ENCODE measurements at places on chromosomes 3 and 15.

DNA sequence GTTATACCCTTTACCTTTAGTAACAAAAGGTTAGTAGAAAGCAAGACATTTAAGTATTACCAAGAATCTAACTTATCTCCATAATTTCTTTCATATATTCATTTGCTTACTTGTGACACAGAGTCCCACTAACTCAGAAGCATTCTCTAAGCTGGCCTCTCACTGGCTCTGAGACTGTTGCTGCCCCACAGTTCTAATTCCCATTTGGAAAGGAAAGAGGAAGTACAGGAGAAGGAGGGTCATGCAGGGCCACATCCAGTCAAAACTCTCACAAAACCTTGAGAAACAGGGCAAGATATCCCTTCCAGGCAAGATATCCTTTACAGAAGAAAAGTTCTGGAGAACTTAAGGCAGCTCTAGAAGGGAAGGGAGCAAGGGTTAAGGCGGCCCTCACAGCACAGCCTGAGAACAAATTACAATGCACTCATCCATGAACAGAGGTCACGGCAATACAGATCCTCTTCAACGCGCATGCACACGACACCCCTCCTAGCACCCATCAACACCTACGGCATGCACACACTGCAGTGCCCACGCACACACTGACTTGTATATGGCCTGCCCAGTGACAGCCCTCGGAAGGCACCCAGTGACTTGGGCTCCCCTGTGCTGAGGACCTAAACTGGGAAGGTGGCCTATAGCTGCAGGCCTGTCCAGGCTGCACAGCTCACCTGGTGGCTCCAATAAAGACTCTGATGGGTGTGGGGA, 13.0 kb upstream of the MYO5C start:
- DNase-seq, result no peak

- no peak for DNase-seq
These were observed 908.8 kb downstream of the SQOR start for GRCh38 chr15:46543626-46544025.

DNA sequence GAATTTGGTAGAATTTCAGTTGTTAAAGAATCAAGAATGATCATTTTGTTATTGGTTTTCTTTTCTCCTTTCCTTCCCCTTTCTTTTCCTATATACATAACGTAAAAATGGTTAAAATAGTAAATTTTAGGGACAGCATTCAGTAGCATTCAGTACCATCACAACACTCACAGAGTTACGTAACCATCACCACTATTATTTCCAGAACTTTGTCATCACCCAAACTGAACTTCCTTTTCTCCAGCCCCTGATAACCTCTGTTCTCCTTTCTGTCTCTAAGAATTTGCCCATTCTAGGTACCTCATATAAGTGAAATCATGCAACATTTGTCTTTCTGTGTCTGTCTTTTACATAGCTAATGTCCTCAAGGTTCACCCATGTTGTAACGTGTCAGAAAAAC, 165.3 kb downstream of the AKAP13 start:
- no peak for DNase-seq

DNA sequence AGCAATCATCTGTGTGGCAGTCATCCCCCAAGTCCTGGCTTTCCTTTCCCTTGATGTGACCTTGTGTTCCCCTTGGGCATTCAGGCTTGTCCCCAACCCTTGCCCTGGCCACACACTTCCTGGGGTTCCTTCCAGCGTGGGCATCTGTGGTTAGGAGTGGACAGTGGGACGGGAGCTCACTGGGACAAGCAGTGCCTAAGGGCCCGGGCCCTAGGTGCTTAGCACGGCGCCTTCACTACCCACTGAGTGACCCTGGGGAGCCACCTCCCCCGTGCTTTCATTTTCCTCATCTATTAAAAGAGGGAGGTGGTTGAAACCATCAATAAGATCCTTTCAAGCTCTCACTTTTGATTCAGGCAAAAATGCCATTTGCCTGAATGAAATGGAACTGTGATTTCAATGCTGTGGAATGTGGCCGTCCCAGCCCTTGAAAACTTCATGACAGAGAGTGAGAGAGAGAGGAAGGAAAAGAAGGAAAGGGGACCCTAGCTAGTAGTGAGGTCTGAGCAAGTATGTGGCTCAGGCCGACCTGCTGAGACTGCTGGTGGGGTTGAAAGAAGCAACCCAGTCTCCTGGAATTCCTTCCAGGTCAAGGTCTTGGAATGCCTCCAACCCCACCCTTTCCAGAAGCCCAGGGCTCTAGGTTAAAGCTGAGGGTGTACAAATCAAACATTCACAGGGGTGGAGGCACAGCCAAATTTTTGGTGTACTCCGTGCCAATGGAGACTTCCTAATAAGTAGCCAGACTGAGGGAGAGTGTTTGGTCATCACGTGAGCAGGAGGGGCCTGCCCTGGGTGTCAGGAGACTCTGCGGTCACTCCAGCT, 302.9 kb downstream of the TLE3 start:
- DNase-seq, result no peak

DNA sequence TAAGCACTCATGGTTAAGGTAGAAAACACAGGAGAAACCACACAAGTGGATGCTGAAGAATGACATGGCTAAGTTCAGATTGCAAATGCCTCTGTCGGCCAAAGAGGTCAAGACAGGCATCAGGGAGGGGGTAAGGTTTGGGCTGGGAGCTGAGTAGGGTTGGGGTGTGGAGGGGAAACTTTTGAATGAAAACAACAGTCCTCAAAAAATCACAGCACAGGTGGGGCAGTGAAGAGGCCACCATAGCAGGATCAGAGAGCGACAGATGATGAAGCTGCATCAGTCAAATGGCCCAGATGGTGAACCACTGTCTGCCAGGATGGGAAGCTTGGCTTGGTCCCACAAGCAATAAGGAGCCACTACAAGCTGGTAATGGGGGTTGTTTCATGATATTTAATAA, 74.9 kb downstream of the ADCY5 start:
- no peak for DNase-seq

- DNase-seq, result no peak
These were observed 32.1 kb upstream of the TOPBP1 start for GRCh38 chr3:133693821-133694220.

DNA sequence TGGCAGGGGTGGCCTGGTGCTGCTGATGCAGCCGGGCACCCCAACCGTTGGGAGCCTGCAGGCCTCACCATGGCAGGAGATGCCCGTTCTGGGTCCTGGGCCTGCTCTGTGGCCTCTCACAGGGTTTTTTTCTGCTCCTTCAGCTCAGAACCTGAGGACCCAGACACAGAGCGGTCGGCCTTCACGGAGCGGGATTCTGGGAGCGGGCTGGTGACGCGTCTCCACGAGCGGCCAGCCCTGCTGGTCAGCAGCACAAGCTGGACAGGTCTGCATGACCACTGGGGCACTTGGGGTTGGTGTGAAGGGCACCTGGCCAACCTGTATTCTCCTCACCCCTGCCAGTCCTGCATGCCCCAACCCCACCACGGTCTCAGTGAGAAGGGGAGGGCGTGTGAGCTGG, 10.3 kb downstream of the ALG1L2 start:
- no peak for DNase-seq

GRCh38 chr15:42359985-42360384, 684 bp downstream of the CAPN3 start:
- DNase-seq, result no peak

DNA sequence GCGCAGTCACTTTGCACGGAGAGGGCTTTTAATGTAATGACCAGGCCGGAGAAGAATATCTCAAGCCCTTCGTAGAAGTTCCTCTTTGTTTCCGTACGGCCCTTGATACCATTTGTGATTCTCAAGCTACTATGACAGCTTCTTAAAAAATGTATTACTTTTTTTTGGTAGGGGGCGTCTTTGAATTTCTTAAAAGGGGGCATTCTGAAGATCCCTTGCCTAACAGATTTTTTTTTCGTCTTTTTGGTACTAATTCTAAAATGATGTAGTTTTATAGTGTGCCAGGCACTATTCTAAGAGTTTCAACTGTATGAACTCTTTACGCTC, 614.0 kb downstream of the MCTP2 start:
- no peak for DNase-seq

DNA sequence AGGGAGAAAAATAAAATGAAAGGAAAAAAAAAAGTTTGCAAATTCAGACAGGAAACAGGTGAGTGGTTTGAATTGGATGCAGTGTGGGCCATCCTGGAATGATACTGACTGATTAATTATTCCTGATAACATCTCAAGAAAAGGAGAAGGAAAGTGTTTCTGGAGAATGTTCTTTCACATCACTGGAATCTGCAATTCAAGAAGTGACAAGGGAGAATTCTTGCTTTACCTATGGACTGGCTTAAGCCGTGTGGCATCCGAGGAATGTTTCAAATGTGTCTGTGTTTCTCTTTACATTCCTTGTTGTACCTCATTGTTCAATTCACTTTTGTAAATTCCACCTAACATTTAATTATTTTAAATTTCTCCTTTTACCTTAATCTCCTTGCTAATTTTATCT, 465.0 kb downstream of the EPHB1 start:
- no peak for DNase-seq

DNA sequence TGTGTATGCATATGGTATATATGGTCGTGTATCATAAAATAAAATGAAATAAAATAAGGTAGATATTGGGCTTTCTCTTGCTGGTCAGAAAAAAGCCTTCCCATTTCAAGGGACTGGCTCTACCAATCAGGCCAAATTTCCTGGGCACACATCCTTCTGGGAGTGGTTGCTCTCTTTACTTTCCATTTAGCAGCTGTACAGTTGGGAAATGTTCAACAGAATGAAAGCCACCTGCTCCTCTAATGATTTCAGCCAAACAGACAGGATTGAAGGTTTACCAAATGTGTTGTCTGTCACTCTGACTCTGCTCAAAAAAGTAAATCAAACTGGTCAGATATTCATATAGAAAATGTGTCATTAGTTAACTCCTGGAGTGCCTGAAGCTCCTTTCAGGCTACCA, 380.4 kb downstream of the ROBO2 start:
- DNase-seq, result no peak

- no peak for DNase-seq
These were observed 415.4 kb downstream of the RBMS3 start for GRCh38 chr3:29696311-29696710.

GRCh38 chr3:20141316-20141715, 44.7 kb downstream of the SGO1 start:
- no peak for DNase-seq

DNA sequence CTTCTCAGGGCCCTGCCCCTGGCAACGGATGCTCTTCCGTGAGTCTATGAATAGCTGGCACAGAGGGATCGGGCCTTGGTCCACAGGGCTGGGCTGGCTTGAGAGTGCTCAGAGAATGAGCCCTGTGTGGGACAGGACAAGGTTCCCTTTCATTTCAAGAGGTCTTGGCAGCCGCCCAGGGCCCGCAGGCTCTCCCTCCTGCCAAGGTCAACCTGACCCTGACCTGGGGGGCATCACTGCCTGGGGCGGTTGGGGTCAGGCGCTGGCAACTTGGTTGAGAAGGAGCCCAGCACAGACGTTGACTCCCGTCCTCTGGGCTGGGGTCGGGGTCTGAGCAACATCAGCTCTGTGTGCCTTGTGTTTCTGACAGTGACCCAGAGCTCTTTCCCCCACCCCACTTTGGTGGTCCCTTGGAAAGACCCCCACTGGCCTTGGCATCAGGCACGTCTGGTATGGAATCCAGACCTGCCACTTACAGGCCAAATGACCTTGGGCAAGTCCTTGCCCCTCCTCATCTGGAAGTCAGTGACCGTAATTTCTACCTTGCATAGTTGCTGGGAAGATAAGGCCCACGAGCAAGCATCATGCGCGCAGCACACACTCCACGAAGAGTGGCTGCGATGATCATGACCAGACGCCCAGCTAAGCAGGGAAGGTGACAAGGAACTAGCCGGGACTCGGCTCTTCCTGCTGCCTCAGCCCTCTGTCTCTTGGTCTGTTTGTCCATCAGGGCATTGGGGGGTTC, 36.4 kb downstream of the EPHB3 start:
- no peak for DNase-seq

DNA sequence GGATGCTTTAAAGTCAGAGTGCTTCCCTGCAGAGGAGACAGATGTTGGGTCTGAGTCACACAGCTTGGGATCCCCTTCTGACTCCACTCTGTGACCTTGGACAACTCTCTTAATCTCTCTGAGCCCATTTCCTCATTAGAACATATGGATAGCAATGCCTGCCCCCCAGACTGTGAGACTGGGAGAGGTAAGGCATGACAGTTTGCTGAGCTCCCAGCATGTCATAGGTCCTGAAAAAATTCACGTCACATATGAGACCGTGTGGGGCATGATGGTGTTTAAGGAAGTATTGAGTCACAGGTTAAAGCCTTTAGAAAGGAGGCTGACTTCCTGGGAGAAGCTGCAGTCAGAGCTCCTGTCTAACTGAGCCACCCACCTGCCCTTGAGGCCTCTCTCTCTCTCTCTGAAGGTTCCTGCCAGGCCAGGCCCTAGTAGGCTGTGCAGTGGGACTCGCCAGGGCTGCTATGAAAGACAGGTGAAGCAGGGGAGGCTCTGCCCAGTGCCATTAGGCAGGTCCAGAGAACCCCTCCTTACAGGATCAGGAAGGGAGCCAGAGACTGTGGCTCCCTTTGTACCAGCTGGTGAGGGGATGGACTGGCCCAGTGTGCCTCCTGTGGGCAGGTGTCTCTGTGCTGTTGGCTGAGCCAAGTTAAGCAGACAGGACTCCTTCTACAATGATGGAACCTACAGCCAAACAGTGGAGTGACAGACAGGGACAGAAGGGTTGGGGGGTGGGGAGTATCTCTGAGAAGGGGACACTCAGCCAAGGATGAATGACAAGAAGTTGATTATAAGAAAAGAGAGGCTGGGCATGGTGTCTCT, 19.5 kb upstream of the DOCK3 start:
- no peak for DNase-seq

- DNase-seq, result no peak
These were observed 68.1 kb downstream of the SENP2 start for GRCh38 chr3:185653949-185654757.

DNA sequence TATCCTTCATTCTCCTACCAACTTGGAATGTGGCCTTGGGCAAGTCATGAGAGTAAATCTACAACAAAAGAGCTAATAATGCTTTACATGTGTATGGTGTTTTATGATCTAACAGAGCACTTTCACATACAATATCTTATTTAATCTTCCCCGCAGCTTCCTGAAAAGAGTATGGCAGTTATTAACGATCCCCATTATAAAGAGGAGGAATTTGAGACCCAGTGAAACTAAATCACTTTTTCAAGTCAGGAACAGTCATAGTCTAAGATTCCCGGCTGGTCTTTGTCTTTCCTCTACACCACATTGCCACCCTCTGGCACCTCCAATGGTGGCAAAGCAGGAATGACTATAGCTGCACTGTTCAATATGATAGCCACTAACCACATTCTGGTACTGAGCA, 69.7 kb upstream of the CMSS1 start:
- no peak for DNase-seq

DNA sequence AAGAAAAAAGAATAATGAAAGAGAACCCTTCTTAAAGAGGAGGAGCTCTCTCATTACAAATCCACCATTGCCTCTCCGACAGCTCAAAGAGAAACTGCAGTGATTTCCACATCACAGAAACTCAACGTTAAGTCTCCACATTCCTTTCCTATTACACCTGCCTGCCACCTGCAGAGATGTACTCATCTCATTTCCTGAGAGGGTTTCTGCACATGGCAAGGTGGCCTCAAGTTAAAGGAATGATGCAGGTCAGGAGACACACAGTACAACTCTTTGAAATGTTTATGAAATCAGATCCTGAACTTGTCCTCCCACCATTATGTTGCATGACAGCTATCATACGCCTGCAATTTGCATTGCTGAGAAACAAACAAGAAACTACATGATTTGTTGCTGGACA, 458.4 kb upstream of the ADAMTS9 start:
- no peak for DNase-seq

GRCh38 chr3:111538681-111539083, 3.3 kb upstream of the CD96 start:
- DNase-seq, result no peak
